ENCODE measurements at places on chromosomes 6 and 20.
A peak's percentile ranks its signal among the peaks of the same experiment; 100 is the strongest.

DNA sequence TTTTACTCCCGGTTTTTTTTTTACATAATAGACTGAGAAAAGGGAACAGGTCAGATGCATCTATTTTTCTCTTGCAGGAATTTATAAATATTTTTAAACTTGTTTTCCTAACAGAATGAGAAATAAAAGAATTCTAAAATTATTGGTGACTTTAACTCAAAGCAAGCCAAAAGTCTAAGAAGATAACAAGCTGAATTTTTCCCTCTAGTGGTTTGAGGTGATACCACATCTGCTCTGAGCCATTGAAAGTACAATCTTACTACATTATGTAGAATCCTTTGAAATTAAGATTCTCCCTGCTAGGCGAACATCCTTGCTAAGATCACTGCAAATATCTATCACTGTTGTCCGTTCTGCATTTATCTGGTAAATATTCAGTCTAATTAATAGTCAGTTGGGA lies 10.7 kb upstream of the STMND1 start:
- DNase-seq: no peak

- no peak for DNase-seq
Observed at GRCh38 chr20:9966966-9967365, 67.8 kb upstream of the ANKEF1 start.

DNA sequence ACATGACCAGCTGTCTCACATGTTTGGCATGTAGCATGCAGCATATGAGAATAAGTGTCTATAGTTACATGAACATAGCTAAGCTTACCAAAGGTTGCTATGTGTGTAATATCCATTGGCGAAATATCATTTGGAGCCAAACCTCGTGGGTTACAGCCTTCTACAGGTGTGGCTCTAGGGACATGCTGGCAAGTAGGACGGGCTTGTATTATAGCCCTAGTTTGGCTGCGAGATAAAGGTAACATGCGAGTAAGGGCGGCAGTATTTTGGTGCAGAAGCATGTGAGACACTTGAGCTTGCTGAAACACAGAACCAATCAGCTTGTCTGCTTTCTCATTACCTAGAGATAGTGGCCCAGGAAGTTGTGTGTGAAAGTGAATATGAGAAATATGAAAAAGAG lies 6.5 kb upstream of the ABHD12 start:
- no peak for DNase-seq

GRCh38 chr20:45835329-45835765 lies 1.7 kb downstream of the SNX21 start:
- no peak for DNase-seq

GRCh38 chr6:159540152-159540551 lies 152.9 kb downstream of the SOD2 start:
- no peak for DNase-seq

GRCh38 chr6:134738211-134738885 lies 211.6 kb downstream of the ALDH8A1 start:
- DNase-seq: no peak

- no peak for DNase-seq
Observed at GRCh38 chr20:8524101-8525016, 392.3 kb downstream of the PLCB1 start.

- DNase-seq: no peak
Observed at GRCh38 chr20:41306061-41306727, 11.3 kb downstream of the ZHX3 start.

- peak; percentile 65 for DNase-seq
Observed at GRCh38 chr6:53793318-53794136, 1.3 kb upstream of the LRRC1 start.

GRCh38 chr6:113433335-113433991 lies 423.7 kb upstream of the MARCKS start:
- peak; percentile 87 for DNase-seq

GRCh38 chr20:37366743-37367142 lies 20.8 kb downstream of the SRC start:
- DNase-seq: peak; percentile 62

DNA sequence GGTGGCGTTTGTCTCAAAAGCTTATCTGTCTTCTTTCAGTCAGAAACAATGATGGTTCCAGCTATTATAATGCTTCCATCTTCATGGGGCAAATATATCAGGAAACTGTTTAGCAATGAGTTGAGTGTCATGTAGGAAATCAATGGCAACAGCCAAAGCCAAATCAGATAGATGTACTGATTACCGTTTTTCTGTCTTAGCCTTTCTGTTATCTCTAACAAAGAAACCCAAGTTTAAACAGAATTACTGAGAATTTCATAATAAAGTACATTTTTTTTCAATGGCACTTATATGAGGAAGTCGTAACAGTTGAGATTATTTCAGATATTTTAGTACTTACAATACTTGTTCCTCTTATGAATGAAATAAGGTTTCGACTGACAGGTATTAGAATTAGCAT lies 1.2 kb downstream of the NOX3 start:
- DNase-seq: no peak

- DNase-seq: no peak
Observed at GRCh38 chr20:46401478-46401860, 4.9 kb downstream of the ELMO2 start.

GRCh38 chr6:166169549-166170421 lies 2.1 kb upstream of the TBXT start:
- DNase-seq: no peak

DNA sequence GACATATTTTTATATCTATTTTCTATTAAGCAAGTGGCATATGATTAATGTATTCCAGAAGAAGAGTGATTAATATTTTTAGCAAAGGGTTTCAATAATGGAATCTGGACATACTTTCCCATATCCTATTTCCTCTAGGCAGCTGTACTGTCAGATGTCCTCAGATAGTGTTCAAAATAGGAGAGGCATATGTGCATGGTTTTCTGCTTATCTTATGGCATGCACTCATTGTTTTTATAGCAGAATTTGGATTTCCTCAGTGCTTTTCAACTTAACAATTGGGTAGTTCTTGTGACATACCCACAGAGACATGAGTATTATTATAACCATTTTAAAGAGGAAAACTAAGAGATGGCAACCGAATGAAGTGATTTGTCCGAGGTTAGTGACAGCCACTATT lies 12.6 kb upstream of the SLC17A5 start:
- no peak for DNase-seq

- peak; percentile 41 for DNase-seq
Observed at GRCh38 chr6:126337323-126337722, 2.6 kb upstream of the CENPW start.

- DNase-seq: peak; percentile 46
Observed at GRCh38 chr6:29705389-29706231, 17.6 kb upstream of the HLA-F start.

- no peak for DNase-seq
Observed at GRCh38 chr20:8401556-8401955, 269.5 kb downstream of the PLCB1 start.

- DNase-seq: no peak
Observed at GRCh38 chr6:13066050-13066449, 262.3 kb downstream of the TBC1D7 start.

DNA sequence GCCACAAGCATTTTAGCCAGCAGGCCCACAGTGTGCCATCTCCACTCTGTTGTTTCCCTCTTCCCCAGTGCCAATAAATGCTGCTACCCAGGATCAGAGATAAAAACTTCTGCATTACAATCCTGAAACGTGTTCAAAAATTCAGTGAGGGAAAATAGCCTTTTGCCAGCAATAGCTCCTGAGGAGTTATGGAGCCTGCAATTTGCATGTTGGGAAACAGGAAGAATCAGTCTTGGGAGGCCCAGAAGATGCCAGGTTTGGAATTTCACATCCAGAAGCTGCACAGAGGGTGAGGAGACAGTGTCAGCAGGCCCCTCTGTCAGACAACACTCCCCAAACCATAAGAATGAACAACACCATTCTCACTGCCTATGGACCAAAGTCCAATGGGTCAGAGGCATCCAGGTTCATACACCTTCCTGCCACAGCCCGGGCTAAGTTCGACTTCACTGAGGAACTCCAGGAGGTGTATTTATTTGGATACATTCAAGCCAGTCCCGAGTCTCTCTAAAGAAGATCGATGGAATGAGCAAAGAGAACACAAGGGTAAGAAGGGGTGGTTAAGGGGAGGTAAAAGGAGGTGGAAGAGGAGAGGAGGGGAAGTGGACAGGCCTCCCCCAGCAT lies 20.8 kb downstream of the RRBP1 start:
- peak; percentile 44 for DNase-seq

DNA sequence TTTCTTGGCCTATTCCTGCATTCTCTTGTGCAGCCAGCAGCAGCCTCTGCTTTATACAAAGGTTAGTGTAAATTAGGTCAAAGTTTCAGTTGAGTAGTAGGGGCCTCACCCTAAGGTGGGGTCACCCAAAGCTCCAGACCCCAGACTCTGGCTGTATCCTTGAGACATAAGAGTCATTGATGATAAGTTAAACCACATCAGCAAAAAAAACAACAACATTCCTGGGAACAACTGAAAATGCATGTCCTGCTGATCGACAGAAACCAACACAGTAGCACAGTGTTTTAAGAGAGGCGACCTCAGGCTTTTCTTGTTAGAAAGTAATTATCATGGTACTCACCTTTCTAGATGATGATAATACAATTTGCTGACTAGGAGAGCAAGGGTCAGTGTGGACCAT lies 52.6 kb downstream of the TFAP2A start:
- no peak for DNase-seq

Data from fibroblast of skin of abdomen (primary cell).